ENCODE measurements at places on chromosomes 3 and 15.

DNA sequence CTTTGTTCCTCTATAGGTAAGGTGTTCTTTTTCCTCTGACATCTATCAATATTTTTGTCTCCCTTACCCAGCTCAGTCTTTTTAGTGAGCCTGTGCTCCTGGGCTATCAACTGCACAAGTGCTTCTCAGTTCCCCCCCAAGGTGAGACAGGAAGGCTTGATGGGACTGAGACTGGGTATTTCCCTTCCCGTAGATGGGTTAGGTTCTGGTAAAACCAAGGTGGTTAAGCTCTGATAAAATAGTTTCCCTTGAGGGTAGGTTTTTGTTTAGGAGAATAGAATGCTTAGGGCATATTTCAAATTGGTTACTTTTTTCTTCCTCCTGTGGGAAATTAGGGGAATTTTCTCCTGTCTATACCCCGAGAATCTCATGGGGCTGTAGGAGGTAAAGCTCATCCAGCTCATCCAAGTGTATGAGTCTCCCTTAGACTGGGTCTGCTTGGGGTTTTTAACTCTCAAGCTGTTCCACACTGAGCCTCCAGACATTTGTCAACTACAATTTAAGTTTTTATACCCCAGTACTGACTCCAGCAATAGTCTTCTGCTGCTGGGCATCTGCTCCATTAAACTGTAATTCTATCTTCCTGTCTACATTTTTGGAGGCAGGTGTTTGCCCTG lies 44.9 kb downstream of the OXSR1 start:
- no peak for DNase-seq

- DNase-seq, result no peak
These were observed 165.5 kb downstream of the ECT2 start for GRCh38 chr3:172915911-172916514.

DNA sequence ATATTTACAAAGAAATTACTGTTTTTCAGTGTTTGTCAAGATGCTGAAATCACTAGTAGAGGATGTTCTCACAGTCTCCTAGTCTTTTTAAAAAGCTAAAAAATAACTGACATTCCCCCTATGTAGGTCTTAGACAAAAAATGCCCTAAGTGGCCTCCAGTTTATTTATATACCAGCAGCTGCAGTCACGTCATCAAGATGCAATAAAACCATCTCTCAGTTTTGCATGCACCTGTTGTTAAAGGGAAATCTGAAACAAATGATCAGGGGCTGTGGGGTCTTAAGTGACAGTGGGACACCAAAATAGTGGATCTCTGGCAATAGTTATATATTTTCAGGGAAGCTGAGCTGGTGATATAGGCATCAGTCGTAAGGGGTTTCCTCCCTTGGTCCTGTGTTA lies 146.5 kb upstream of the ARPP21 start:
- no peak for DNase-seq

GRCh38 chr15:69410248-69410874 lies 3.8 kb upstream of the KIF23 start:
- peak; percentile 82 for DNase-seq

DNA sequence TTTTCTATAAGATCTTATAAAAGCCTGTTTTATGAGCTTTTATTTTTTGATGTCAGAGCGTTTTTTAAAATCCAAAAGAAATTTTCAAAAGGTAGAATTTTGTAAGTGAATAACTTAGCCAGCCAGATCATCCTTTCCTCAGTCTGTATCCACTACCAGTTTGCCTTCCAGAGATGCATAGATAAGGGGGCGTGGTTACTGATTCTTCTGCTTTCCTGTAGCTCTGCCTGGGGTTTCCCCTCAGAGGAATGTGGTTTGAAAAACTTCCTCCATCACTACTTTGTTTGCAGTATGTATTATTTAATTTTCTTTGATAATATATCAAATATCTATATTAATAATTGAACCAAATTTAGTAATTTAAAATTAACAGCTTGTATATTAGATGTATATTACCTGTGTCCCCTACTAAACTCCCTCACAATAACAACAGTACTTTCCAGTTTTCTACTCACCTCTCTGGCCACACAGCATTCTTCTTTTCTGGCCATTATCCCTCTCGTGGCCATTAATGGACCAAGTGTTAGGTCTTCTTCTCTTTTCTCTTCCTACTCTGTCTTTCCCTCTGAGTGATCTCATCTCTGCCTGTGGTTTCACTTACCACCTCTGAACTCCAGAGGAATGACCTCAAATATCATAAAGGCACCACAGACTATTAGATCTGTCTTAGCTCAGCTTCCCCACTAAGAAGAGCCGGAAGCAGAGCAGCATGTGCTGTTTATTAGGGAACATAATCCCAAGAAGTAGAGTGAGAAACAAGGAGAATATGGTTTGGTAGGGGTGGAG lies 239.7 kb downstream of the UBE2E2 start:
- peak; percentile 18 for DNase-seq

DNA sequence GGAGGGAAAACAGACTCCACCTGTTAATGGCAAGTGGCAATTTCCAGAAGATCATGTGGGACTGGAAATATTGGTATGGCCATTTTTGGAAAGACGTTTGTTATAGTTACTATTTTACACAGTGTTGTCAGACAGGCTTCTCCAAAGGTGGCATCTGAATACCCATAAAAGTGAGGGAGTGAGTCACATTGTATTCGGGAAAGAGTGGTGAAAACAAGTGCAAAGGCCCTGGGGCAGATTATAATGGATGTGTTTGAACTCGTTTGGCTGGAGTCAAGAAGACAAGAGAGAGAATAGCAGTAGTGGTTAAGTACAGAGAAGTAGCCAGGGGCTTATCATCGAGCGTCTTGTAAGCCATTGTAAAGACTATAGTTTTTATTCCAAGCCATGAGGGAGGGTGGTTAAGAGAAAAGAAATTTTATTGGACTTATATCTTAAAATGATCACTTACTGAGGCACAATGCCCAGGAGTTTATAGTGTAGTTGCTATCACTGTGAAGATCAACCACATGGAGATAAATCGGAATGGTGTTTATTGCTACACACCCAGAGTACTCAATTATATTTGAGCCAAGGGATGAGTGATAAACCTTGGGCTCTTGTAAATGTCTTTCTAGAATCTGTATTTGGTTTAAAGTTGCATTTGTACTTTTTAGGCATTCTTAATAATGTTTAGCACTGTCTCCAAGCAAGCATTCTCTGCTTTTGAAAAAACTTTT lies 212.8 kb upstream of the KBTBD8 start:
- DNase-seq, result no peak

- no peak for DNase-seq
These were observed 40.3 kb upstream of the ATP2C1 start for GRCh38 chr3:130853581-130853980.

DNA sequence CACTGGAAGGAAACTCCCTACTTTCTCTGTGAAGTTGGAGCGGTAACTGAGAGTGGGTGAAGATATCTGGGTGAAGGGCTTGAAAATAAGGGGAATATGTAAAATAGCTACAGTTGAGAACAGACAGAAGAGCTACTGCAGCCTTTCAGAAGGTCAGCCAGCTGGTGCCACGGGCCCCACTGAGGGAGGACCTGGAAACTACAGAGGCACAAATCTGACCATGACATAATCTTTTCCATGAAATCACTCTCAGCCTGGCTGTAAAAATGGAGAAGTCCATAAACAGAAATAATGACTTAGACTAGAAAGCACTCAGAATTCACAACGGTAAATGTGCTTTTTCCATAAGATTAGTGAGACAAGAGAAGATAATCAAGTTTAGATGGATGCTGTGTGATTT lies 46.4 kb downstream of the ST3GAL6 start:
- no peak for DNase-seq

- no peak for DNase-seq
These were observed 5.2 kb downstream of the CSPG5 start for GRCh38 chr3:47573190-47574172.

GRCh38 chr15:71294251-71294910 lies 179.1 kb downstream of the THSD4 start:
- DNase-seq, result no peak

GRCh38 chr3:136351905-136352304 lies 101.8 kb downstream of the PCCB start:
- DNase-seq, result no peak

DNA sequence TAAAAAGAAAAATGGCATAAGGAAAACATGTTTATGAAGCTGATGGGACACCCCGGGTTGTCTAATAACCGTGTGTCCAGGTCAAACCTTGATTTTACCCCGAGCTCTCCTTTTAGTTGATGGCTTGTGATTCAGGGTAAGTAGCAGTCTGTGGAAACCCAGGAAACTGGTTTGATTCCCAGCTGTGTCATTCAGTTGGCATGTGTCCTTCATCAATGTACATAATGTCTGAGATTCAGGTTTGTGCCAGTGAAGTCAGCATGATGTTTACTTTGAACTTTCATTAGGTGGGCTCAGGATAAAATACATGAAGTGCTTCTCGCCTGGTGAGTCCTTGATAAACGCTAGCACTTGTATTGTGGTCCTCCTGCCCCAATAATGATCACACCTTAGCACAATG lies 4.3 kb upstream of the COPG1 start:
- DNase-seq, result no peak

GRCh38 chr3:160090653-160091052 lies 102.0 kb downstream of the IL12A start:
- DNase-seq, result no peak

DNA sequence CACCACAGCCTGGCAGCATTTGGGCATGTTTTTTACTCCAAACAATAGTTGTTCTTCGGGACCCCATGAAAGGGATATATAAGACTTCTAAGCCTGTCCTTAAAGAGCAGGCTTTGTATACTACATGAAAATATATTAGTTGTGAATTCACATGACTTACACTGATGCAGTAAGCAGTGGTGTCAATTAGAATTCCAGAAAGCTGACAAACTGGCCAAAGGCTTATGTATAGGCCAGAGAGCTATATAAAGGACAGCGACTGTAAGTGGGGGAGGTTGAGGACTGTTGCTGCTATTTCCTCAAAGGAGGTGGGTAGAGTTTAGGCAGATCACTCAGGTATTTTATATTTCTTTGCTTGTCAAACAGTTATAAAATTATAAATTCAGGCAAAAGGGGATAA lies 24.8 kb downstream of the KPNA4 start:
- no peak for DNase-seq

DNA sequence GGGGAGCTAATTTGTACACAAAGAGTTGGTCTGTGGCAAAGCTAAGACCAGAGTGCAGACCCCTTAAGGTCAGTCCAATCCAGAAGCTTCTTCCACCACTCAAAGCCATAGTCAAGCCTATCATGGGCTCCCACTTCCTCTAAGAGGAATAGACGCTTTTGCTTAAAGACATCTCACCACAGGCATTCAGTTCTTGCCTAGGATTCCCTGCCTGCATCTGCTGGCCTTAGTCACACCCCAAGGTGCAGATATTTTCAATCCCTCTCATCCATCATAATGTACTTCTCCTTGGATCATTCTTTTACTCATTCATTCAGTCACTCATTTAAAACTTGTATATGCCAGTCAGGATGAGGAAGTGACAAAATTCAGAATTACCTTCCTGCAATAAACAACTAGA lies 179.6 kb upstream of the STT3B start:
- no peak for DNase-seq

- no peak for DNase-seq
These were observed 60.4 kb upstream of the RBM5 start for GRCh38 chr3:50028346-50028745.

DNA sequence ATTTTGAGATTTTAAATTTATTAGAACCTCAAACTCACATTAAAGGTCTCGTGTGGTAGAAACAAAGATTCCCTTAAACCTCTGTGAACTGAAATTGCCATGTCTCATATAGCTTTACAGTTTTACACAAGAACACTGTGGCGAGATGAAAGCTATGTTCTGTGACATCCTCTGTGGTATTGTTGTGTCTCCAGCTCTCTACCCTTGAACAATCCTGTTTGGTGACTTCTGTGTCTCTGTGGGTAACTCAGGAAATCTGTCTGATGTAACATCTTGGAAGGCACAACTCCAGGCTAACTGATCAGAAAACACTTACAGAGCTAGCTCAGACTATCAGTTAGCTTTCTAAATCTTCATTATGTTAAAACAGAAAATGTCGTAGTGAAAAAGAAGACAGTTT lies 318.8 kb upstream of the GBE1 start:
- no peak for DNase-seq

GRCh38 chr3:37163262-37164015 lies 10.9 kb downstream of the LRRFIP2 start:
- DNase-seq, result peak; percentile 23

GRCh38 chr3:185527364-185527763 lies 25.0 kb downstream of the LIPH start:
- peak; percentile 90 for DNase-seq

- DNase-seq, result no peak
These were observed 30.2 kb downstream of the PML start for GRCh38 chr15:74024687-74025086.

DNA sequence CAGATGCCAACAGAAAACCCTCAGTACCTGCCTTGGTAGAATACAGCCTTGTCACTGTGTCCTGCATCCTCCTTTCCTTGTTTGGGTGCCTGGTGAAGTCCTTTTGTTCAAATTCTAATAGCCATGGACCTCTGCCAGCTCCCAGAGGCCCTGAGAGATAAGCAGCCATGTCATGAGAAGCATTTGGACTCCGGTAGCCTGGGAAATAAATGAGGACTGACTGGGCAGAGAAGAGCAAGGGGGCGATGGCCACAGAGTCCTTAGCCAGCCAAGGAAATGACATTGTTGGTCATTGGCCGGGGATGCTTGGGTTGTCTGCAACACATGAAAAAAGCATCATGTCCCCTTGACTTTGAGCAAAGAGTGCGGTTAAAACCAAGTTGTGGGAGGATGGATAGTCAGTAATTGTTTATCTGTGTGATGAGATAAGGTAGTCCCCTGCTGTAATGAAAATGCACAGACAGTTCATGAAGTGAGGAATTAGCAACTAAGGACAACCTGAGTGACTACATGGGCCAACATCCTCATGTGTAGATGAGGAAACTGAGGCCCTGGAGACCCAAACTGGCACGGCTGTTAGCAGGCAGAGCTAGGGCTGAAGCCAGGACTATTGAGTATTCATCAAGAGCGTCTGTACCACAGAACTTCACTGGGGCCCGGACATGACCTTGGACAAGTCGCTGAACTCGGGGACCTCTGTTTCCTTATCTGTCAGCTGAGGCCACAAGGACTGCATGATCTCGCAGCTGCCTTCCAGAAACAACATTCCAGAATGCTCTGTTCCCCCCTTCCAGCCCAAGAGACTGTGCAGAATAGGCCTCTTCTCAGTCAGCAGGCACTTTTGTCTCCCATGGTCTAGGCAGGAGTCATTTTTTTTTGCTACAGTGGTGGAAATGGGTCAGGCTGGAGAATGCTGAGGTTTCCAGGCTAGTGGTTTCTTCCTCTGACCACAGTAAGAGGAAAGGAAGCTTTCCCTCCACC lies 90.5 kb upstream of the CTDSPL start:
- no peak for DNase-seq

DNA sequence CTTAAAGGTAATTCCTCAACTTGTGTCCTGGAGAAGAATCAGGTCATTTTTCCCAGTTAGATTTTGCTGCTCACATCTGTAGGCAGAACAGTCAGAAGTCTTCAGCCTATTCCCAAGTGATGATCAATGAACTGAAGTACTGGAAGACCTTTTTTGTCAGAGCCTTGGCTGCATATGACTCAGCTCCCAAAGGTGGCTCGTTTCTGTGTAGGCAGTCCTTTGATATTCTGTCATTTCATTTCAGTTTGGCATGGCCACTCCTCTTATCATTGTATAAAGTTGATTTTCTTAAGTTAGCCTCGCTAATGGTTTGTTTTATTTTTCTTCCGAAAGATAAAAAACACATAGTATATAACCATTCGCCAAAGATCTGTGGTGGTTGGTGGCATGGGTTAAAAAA lies 90.7 kb downstream of the KLHL25 start:
- no peak for DNase-seq

Data from SW480 (cell line).